HAP-1 (cell line): ENCODE measurements at places on chromosomes 2 and 18.

GRCh38 chr18:26073758-26074157 lies 16.7 kb downstream of the SS18 start:
- no peak for DNase-seq

DNA sequence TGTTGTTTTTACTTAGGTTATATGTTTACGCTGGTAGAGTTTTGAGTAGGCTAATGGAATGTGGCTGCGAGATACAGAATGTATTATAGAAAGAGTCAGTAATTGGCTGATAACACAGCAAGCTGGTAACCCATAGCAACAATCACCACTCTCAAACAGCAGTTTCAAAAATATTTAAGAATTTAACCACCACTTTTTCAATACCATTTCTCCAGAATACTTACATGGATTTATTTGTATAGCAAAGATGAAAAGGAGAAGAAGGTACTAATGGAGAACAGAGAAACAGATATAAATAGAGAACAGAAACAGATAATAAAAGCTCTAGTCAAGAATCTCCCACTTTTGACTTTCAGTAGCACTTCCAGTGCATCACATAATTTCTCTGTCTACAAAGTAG lies 188.3 kb upstream of the SLC39A10 start:
- DNase-seq, result no peak

DNA sequence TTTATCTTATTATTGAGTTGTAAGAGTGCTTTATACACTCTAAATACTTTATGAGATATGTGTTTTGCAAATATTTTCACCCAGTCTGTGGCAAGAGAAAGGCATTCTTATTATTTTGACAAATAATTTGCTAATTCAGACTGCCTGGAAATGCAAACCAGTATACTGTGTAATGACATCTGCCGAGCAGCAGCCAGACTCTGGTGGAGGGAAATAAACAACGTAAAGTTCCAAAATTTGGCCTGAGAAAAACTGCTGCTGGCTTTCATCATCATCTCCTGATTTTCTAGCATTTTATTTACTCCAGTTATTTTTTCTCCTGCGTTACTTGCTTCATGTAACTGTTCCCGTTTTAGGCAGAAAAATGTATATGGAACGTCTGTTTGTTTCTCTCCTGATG lies 161.6 kb downstream of the RNF152 start:
- DNase-seq, result no peak

DNA sequence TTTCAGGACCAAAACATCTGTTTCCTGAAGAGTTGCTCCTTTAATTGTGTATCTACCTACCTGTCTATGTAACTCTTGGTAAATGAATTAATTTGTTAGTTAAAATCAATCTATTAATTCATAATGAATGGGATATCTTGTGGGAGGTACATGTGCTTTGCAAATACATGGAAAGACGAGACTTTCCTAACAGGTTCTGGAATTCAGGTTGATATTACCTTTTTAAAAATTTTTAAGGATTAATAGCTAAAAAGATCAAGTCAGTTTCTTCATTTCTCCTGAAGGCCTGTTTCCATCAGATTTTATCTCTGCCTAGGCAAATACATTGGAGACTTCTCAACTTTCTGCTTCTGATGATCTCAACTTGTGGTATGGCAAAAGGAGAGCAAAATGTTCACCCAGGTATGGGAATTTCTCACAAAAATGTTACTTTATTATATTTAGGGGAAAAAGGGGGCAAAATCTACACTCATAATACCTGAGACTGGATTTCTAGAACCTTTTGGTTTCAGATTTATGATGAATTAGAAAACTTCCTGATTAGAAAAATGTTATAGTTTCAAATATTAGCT lies 7.4 kb downstream of the TFPI start:
- DNase-seq, result no peak

- peak; percentile 20 for DNase-seq
These were observed 1.4 kb upstream of the PLCL1 start for GRCh38 chr2:197803033-197803444.

GRCh38 chr2:79909521-79909920 lies 395.0 kb downstream of the LRRTM1 start:
- DNase-seq, result no peak

DNA sequence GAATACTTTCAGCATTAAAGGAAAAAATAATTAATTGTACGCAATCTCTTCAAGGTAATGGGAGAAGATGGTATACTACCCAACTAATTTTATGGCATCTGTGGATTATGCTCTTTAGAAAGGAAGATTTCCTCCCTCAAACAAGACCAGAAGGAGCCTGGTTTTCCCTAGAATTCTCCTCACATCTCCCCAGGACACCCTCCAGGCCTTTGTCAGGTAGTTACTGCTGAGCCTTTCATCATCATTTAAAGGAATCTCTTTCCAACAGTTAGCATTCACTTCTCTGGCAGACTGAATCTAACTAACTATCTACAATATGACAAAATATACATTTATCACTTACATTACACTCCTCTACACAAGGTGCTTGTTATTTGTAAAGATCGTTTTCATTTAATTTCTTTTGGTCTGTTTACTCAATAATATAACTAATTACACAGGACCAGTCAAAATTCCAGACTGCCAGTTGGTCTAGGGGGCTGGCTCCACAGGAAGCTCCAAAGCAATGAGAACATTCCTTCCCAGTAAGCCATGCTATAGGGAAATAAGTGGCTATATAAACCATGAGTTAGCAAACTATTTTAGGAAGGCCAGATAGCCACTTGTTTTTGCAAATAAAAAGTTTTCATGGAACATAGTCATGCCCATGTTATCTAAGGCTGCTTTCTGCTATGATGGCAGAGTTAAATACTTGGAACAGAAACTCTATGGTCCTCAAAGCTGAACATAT lies 19.1 kb downstream of the ZNF24 start:
- no peak for DNase-seq

DNA sequence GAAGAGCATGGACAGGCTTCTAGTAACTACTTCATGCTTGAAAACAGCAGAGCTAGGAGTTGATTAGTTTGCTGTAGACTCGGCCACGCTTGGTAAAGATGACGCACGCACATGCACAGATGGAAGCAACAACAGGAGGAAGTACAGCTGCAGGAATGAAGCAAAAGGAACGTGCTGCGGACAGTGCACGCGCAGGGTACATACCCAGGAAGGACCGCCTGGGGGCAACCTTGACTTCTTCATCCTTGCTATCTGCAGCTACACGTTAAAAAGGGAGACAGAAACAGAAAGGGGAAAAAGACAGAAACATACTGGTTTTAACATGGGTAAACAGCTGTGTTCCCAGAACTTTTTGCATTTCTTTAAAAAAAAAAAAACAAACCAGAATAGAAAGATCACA lies 17.7 kb downstream of the SLC66A2 start:
- DNase-seq, result peak; percentile 49

DNA sequence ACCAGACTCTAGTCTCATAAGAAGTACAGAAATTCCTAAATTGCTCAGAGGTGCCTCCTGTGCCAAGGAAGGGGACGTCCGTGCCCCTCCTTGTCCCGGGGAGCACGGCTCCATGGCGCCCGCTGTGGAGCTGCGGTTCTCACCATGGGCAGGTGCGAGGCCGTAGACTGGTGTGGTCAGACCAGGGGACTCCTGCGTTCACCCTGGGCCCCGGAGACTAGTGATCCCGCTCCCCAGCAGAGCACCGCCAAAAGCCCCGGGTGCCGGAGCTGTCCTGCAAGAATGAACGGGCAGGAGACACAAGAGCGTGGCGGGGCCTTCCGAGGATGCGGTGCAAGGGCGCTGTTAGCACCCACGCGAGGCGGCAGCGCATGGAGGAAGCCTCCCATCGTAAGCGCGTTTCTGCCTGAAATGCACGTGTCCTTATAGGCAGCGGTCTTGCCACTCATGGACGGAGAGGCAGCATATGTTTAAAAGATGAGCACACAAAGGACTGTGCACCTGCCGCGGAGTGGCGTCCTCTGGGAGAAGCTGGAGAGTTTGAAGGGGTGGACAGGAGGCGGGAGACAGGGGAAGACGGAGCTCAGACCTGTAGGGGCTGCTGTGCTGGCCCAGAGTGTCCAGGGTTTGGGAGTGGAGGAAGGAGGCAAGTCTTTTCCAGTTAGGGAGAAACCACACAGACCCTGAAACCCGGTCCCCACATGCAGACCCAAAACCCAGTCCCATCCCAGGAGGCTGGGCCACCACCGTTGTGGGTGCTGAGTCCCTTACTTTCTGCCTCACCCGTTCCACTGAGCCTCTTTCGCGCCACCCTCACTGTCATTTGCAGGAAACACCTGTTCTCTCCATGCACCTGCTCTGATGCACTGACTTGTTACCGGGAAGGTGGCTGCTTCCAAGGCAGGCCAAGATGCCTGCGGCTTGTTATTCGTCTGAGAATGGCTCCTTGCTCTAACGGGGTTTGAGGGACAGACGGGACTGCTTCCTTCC lies 7.5 kb upstream of the KCNG2 start:
- no peak for DNase-seq

DNA sequence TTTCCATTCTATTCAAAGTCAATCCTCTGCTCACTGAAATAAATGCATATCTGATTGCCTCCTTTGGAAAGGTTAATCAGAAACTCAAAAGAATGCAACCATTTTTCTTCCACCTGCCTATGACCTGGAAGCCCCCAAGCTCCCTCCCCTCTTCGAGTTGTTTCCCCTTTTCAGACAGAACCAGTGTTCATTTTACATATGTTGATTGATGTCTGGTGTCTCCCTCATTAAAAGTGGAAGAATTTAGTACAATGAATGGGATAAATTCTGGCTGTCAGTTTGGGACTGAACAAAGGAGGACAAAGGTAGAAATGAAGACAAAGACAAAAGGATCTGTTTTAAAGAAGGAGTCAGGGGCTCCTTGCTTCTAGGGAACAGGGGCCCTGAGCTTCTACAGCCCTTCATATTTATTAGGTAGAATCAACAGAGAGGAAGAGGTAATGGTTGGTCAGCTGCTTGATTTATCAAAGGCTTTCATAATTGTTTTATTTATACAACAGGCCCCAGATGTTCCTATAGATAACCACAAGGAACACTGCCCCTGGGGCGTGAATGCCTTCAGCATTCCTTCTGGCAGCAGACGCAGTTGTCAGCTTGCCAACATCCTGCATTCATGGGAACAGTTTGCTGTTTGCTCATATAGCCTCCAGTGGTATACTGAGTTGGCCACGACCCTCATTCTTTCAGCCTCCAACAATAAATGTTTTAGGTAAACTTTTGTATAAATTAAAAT lies 949.8 kb upstream of the LRATD1 start:
- DNase-seq, result peak; percentile 29

- no peak for DNase-seq
These were observed 126.7 kb downstream of the GALNT14 start for GRCh38 chr2:31011587-31011986.

DNA sequence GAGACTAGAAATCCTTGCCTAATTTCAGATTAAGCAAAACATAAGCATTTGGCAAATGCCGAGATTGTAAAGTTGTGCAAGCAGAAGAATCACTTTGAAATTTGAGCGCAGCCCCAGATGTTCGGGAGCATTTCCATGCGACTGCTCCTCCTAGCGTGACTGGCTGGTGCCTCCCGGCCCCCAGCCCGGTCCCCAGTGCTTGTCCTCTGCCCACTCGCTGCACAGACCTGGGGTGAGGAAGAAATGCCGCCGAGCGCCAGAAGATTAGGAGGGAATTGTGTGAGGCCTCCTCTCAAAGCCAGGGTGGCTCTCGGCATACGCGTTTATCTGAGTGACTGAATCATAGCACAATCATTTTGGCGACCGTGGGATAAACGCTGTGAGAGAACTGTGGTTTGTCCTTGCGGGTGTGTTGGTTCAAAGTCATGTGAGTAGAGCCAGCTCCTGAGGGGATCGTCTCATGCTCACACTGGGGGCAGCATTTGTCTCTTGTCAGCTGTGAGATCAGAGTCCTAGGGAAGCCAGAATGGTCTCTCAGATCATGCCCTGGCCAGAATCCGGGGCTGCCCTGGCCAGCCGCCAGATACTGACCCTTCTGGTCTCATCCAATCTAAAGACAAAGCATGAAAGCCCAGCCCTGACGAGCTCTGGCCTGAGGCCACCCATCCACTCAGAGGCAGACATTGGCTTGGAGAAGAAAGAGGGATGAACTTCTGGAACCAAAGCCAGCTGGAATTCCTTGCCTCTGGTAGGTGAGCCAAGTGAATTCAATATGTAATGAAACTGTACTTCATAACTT lies 189.3 kb downstream of the SH3RF3 start:
- no peak for DNase-seq

DNA sequence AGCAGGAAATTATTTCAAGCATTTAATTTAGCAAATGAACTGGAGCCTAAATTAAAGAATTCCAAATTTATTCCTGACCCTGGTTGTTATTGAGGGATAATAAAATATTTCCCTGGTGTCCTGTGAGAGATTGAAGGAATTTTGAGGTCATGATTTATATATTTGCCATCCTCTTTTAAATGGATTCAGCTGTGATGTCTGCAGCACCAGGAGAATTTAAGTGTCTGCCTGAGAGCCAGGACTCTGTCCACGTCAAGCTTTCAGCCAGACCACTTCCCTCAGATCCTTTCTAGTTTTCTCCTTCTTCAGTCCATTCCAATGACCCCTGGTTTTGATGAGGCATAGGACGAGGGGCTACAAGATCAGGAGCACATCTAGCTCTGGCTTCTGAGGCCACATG lies 59.9 kb downstream of the INO80C start:
- DNase-seq, result no peak

- DNase-seq, result no peak
These were observed 28.2 kb downstream of the SERTAD2 start for GRCh38 chr2:64625299-64626145.

DNA sequence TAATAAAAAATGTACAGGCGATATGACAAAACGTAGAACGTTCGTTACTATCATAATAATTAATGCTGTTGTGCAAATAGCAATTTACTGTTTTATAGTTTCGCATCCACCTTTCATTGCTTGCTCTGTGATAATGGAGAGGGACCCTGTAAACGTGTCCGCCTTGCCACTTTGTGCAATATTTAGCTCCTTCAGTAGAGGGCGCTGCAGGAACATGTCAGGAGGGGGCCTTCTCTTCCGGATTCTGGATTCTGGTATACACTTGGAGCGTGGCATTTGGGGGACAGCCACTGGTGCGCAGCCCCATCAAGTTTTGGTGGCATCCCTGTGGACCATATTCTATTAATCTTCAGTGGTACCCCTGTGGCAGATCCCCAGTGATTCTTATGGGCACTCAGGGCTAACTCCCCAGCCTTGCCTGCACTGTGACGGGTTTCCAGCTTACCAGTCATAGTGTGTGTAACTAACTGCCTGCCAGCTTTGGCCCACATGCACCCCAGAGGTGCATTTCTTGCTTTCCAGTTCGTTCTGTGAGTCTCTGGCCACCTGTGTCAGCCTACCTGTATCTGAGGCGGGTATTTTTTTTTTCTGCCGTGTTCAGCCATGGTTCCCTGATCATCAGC lies 140.3 kb downstream of the CYRIA start:
- peak; percentile 20 for DNase-seq

DNA sequence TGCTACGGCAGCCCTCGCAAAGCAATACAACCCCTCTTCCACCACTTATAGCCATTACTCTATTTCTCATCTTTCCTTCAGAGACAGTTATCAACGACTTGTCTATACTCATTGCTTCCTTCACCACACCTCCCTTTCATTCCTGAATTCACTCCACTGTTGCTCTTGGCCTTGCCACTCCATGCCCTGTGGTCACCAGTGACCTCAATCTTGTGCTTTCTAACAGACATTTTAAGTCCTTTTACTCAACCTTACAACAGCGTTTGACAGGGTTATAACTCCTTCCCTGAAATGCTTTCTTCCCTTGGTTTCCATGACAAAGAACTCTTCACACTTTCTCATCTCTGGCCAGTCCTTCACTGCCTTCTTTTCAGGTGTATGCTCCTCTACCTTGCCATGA lies 90.6 kb upstream of the CCDC141 start:
- DNase-seq, result no peak
